Naive thymus-derived CD4-positive, alpha-beta T cell (primary cell): ENCODE measurements at places on chromosomes 7 and 10. TPM values are rescaled to one million over a fixed set of nuclear protein-coding genes. Genes with fewer than 3 reads are reported as not detected.

- no peak for DNase-seq
Observed at GRCh38 chr10:3889961-3890522, 105.0 kb upstream of the KLF6 start.

DNA sequence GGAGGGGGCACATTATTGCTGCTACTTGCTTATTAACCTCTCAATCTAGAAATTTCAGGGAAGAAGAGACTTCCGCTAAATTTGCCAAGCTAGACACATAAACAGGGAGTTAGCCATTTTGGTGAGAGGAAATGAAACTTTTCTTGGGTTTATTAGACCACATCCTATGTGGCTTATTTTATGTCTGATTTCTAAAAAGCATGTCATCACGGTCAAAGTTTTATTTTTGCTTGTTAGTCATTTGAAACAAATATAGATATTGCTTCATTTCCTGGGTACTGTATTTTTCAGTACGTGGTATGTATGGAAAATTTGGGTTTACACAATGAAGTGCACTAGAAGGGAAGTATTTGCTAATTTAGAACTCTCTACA, 144.1 kb downstream of the TCF7L2 start:
- DNase-seq = no peak

DNA sequence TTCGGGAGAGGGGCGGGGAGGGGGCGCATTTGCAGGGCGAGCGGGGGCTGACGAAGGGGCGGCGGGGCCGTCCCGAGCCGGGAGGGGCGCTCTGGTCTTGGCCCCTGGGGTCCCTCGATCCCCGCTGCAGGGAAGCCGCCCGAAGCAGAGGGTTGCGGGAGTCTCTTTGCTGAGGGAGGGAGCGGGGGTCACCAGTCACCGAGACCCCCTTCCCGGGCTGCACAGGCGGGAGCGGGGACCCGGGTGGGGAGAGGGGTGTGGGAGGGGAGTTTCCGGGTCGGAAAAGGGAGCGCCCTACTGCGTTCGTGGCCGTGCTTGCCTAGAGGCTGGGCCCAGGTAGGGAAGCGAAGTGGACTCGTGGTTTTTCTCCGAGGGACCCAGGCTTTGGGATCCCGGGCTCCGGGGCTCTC, 422 bp downstream of the AP1S1 start:
- no peak for DNase-seq

- no peak for DNase-seq
Observed at GRCh38 chr10:89810908-89811525, 109.6 kb downstream of the KIF20B start.

DNA sequence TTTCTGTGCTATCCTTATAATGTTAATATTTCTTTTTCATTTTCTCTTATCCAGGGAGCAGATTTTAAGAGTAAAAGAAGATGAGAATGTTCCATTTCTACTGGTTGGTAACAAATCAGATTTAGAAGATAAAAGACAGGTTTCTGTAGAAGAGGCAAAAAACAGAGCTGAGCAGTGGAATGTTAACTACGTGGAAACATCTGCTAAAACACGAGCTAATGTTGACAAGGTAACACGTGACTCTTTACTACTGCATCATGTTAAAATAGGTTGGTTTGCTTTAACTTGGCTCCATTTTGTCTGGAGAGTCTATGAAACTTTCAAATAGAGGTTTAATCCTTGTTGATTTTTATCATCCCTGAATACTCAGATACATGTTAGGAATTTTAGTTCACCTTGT, 73.3 kb downstream of the RALA start:
- DNase-seq = no peak

PTN gene
- not detected for total RNA-seq

DNA sequence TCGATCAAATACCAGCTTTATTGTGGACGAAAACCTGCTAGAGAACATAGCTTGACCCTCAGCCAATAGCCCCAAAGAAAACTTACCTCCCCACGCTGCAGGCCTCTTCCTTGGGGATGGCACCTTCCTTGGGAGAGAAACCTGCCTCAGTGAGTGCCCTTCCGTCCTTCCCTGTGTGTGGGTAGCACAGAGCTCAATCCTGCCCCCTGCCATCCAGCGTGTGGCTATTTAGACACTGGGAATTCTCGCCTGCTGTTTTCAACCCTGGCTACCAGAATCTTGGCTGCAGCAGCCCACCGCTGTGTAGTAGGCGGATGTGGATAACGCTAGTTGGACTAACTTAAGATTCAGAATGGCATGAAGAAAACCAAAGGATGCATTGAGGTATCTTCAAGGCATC, 238.2 kb downstream of the TEX36 start:
- DNase-seq = no peak

- no peak for DNase-seq
Observed at GRCh38 chr10:122671355-122671754, 28.3 kb downstream of the C10orf120 start.

GRCh38 chr7:114620208-114620607, 205.6 kb downstream of the FOXP2 start:
- no peak for DNase-seq

GRCh38 chr10:64409349-64409748, 888.1 kb downstream of the REEP3 start:
- DNase-seq = no peak

DNA sequence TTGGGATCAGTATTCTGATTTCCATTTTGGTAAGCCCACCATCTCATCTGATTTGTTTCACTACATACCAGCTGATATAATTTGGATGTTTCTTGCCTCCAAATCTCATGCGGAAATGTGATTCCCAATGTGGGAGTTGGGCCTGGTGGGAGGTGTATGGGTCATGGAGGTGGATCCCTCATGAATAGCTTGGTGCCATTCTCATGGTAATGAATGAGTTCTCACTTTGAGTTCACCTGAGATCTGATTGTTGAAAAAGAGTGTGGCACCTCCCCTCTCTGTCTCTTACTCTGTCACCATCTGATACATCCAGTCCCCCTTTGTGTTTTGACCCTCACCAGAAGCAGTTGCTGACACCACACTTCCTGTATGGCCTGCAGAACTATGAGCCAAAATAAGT, 347.3 kb downstream of the ARL4A start:
- DNase-seq = no peak

DEPP1 gene
- total RNA-seq = not detected
